ENCODE measurements at places on chromosomes 4 and X. TPM values are rescaled to one million over a fixed set of nuclear protein-coding genes. Genes with fewer than 3 reads are reported as not detected.

The BEX5 gene
- 0.37 TPM for total RNA-seq

The ARSJ gene
- 0.80 TPM for total RNA-seq

GRCh38 chr4:70715097-70715496 lies 6.7 kb upstream of the RUFY3 start:
- H3K27me3 ChIP-seq: no peaks in the 10 kb centered on the region
- H3K4me1 ChIP-seq: no peaks in the 10 kb centered on the region
- no peak overlapping the region for H3K4me3 ChIP-seq
- DNase-seq: no peak
- H3K27ac ChIP-seq: no peak overlapping the region

DNA sequence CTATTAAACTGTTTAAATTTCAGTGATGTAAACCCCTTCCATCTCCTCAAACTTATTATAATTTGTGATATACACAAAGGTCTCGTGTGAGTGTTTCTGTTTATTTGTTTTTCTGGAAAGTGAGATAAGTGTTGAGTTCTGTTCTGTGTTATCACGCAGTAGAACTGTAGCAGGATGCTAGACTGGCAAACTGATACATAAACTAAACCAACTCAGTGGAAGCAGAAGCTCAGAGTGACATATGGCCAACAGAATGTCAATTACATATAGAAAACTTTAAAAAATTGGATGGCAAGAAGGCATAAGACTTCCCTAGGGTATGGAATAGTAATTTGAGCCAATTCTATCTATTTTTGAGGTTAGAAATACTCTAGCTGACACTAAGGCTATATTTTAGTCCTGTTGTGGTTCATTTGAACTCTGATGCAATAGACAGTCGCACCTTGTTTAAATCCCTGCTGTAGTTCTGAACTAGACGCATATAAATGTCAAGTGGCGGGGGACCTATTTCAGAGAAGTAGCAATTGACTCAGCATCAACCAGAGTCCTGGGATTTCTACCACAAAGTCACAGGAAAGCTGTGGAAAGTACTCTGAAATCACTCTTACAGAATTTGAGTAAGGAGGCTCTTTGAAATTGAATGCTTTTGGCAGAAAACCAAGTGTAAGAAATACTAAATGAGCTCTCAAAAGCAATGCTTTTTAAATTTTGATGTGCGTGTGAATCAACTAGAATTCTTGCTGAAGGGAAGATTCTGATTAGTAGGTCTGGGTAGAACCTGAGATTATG lies 294.4 kb downstream of the INPP4B start:
- H3K4me3 ChIP-seq: no peak overlapping the region
- no peaks in the 10 kb centered on the region for H3K27me3 ChIP-seq
- DNase-seq: no peak
- no peaks in the 10 kb centered on the region for H3K36me3 ChIP-seq
- H3K4me1 ChIP-seq: no peaks in the 10 kb centered on the region

- no peaks in the 10 kb centered on the region for H3K36me3 ChIP-seq
- H3K27me3 ChIP-seq: no peaks in the 10 kb centered on the region
- H3K27ac ChIP-seq: no peak overlapping the region
- DNase-seq: no peak
These were observed 110.4 kb downstream of the SLIT2 start for GRCh38 chr4:20362148-20362547.
